ENCODE measurements at places on chromosomes 16 and 17. TPM values are rescaled to one million over a fixed set of nuclear protein-coding genes. Genes with fewer than 3 reads are reported as not detected.

GRCh38 chr16:55035956-55036355 is 105.3 kb downstream of the IRX5 start:
- no peak overlapping the region for H3K4me3 ChIP-seq
- DNase-seq: no peak
- no peaks in the 10 kb centered on the region for H3K4me1 ChIP-seq
- no peaks in the 10 kb centered on the region for H3K27me3 ChIP-seq
- H3K36me3 ChIP-seq: no peaks in the 10 kb centered on the region

Gene UNC45B
- total RNA-seq: 0.73 TPM

DNA sequence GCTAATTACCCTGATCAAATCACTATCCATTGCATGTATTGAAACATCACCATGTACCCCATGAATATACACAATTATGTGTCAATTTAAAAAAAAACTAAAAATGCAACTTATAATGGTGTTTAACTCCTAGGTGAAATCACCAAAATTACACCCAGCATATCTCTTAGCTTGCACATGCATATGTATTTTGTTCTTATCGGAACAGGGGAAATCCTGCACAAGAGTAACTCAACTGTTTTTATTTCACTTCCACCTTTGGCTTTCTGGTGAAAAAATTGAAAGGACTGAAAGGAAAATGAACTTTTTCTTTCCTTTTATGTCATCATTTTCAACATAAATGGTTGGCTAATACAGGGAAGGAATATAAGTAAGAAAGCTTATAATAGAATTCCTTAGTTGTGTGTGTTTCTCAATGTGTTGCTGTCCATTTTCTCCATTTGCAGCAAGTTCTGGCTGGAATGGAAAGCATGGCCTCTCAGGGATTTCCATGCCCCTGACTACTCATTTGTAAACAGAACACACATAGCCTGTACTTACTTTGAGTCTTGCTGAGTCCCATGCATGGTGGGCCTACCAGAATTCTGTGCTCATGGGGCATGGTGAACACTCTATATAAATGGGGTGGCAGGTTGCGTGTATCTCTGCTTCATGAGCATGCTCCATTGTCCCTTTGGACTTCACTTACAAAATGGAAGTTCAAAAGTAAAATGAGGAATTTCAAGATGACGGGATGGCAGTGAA is 462.0 kb downstream of the HS3ST3B1 start:
- H3K27ac ChIP-seq: no peak overlapping the region
- H3K36me3 ChIP-seq: no peaks in the 10 kb centered on the region
- H3K27me3 ChIP-seq: no peaks in the 10 kb centered on the region
- no peak overlapping the region for H3K4me3 ChIP-seq
- DNase-seq: no peak
- H3K4me1 ChIP-seq: no peaks in the 10 kb centered on the region

DNA sequence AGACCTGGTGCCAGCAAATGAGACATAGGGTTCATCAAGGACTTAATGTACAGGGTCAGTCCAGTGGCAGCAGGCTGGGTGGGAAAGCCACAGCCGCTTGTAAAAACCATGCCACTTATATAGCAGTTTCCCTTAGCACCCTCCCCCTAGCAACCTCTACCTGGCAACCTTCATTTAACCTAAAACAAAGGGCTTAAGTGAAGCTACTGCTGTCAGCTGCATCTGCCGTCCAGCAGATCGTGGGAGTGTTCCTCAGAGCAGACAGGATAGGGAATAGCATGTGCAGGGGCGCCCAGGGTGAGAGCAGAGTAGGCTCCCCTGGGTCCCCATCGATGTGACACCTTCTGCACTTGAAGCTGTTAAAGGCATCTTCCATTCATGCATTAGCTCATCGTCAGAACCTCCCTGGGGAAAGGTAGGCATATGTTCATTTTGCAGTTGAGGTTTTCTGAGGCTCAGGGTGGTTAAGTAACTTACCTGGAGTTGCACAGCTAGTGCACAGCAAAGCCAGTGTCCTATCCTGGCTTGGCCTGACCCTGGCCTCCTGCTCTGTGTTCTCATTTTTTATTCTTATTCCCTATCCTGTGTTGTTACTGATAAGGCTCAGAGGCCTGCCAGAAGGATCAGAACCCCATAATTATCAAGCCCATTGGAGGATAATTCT is 112.5 kb downstream of the SOCS1 start:
- no peak overlapping the region for H3K4me3 ChIP-seq
- H3K27ac ChIP-seq: no peak overlapping the region
- H3K4me1 ChIP-seq: peaks cover 24% of the 10 kb centered on the region
- DNase-seq: no peak
- H3K27me3 ChIP-seq: no peaks in the 10 kb centered on the region
- no peaks in the 10 kb centered on the region for H3K36me3 ChIP-seq

DNA sequence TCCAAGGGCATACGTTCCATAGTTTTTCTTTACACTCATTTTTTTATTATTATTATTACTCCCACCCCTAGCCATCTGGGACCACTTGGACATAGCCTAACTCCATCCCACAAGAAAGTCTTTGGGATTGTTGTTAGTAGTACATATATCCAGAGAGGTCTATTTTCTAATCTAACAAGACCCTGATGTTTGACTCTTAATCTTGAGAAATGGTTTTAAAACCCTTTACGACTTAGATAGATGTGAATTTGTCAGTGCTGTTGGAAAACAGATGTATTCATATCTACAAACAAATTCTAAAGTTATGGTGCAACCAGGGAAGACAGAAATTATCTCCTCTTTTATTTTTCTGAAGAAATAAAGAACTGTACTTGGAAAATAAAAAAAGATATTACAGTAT is 197.8 kb downstream of the CDH11 start:
- no peak overlapping the region for H3K27ac ChIP-seq
- no peaks in the 10 kb centered on the region for H3K4me1 ChIP-seq
- H3K36me3 ChIP-seq: no peaks in the 10 kb centered on the region
- no peak overlapping the region for H3K4me3 ChIP-seq
- DNase-seq: no peak

Gene CYBC1
- 249 TPM for total RNA-seq

DNA sequence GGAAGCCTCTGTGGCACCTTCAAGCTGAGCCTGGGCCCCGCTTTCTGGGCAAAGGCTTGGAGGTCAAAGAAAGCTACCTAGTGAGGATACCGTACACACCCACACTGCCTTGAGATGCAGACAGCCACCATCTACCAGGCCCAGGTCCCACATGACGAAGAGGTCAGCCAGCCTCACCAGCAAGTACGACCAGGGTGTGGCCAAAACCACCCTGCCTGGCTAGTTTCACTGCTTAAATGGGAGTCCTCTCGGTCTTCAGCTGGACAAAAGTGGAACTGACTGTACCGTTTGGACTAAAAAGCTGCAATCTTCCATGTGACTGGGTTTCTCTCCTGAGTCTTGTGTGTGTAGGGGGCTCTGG is 21.6 kb downstream of the VASN start:
- DNase-seq: no peak
- no peaks in the 10 kb centered on the region for H3K27me3 ChIP-seq
- H3K27ac ChIP-seq: no peak overlapping the region
- H3K4me1 ChIP-seq: no peaks in the 10 kb centered on the region
- H3K4me3 ChIP-seq: no peak overlapping the region

DNA sequence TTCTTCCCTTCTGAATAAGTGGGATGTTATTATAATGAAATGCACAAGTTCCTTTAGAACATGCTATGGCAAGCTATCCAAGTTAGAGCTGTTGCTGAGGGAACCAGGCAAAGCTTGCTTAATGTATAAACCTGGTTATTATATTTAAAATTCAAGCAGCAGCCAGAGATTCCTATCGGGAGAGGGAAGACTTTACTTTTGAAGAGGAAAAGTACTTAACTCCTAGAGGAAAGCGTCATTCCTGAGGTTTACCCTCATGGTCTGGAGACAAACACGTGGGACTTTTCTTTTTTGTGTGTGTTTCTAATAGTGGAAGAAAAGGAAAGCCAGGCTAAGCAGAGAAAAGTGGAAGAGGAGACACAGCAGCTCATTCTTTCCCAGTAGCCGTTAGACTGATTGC is 39.9 kb upstream of the MYH10 start:
- no peak overlapping the region for H3K27ac ChIP-seq
- H3K4me3 ChIP-seq: no peak overlapping the region
- no peaks in the 10 kb centered on the region for H3K36me3 ChIP-seq
- no peaks in the 10 kb centered on the region for H3K4me1 ChIP-seq
- peaks cover 3% of the 10 kb centered on the region for H3K27me3 ChIP-seq

Gene LGALS3BP
- 44.8 TPM for total RNA-seq

- peak overlapping the region; percentile 73 for H3K27ac ChIP-seq
- peaks cover 74% of the 10 kb centered on the region for H3K4me1 ChIP-seq
- no peak for DNase-seq
Observed at GRCh38 chr17:77456951-77457548, 316.3 kb downstream of the SEC14L1 start.

- no peaks in the 10 kb centered on the region for H3K4me1 ChIP-seq
- no peak overlapping the region for H3K4me3 ChIP-seq
Observed at GRCh38 chr16:49292413-49292812, 10.8 kb upstream of the CBLN1 start.

Gene FOXN1
- total RNA-seq: not detected

- H3K27ac ChIP-seq: no peak overlapping the region
- H3K27me3 ChIP-seq: no peaks in the 10 kb centered on the region
- H3K4me3 ChIP-seq: no peak overlapping the region
- no peaks in the 10 kb centered on the region for H3K4me1 ChIP-seq
Observed at GRCh38 chr17:59607061-59607460, 12.6 kb upstream of the CLTC start.

DNA sequence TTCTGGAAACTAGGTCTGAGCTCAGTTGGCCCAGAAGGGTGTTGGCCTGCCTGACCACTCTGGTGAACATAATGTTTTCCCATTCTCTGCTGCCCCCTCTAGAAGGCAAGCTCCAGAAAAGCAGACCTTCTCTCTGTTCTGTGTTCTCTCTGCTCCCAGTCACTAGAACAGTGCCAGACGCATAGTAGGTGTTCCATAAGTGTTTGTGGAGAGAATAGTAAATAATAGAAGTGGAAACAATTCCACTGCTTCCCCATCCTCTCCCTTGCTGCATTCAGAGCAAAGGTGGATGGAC is 32.2 kb upstream of the ETV4 start:
- no peaks in the 10 kb centered on the region for H3K36me3 ChIP-seq
- H3K4me3 ChIP-seq: no peak overlapping the region
- no peak for DNase-seq

Gene ITGB4
- 0.67 TPM for total RNA-seq

- H3K36me3 ChIP-seq: peaks cover 4% of the 10 kb centered on the region
- no peak overlapping the region for H3K27ac ChIP-seq
- H3K4me1 ChIP-seq: no peaks in the 10 kb centered on the region
- no peak overlapping the region for H3K4me3 ChIP-seq
- DNase-seq: no peak
Observed at GRCh38 chr16:30004424-30004776, 6.4 kb downstream of the DOC2A start.

DNA sequence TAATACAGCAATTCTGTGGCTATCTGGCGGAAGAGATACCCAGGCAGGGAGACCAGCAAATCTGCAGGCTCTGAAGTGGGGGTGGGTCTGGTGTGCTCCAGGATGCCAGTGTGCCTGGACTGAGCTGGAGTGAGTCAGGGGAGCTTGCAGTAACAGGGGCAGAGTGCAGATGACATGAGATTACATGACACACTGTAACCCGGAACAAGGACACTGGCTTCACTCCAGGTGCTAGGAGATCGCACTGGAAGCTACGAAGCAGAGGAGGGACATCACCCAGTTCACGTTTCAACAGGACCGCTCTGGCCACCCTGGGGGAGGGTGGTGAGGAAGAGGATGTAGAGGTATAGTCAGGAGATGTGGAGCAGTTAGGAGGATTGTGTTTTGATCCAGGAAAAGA is 475.6 kb downstream of the CDH13 start:
- no peaks in the 10 kb centered on the region for H3K4me1 ChIP-seq
- no peak overlapping the region for H3K4me3 ChIP-seq
- no peaks in the 10 kb centered on the region for H3K36me3 ChIP-seq
- no peaks in the 10 kb centered on the region for H3K27me3 ChIP-seq

DNA sequence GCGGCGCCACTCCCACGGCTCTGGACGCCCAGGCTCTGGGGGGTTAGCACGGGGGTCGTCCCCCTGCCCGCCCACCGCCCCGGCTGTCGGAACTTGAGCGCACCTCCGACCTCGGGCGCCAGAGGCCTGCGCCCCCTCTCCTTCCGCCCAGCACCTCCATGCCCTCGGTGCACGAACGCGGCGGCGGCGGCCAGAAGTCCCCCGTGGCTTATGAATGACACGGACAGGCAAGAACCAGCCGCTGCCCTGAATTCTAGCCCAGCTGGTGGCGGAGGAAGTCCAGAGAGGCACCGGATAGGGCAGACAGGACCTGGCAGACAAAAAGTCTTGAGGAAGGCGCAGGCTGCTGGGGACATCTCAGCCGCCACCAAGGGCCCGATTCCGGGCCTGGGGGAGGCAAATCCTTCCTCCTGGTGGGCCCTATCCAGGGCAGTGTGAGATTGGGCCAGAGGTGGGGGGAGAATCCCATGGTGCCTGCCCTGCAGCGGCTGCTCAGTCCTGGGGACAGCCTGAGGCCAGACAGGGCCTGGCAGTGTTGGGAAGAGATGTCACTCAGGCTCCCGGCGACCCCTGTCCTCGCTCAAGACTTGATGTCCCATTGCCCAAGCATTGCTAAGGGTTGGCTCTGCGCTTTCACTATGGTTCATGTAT is 897 bp upstream of the CYGB start:
- H3K36me3 ChIP-seq: no peaks in the 10 kb centered on the region
- H3K27me3 ChIP-seq: peaks cover 9% of the 10 kb centered on the region
- H3K27ac ChIP-seq: no peak overlapping the region
- no peak overlapping the region for H3K4me3 ChIP-seq

DNA sequence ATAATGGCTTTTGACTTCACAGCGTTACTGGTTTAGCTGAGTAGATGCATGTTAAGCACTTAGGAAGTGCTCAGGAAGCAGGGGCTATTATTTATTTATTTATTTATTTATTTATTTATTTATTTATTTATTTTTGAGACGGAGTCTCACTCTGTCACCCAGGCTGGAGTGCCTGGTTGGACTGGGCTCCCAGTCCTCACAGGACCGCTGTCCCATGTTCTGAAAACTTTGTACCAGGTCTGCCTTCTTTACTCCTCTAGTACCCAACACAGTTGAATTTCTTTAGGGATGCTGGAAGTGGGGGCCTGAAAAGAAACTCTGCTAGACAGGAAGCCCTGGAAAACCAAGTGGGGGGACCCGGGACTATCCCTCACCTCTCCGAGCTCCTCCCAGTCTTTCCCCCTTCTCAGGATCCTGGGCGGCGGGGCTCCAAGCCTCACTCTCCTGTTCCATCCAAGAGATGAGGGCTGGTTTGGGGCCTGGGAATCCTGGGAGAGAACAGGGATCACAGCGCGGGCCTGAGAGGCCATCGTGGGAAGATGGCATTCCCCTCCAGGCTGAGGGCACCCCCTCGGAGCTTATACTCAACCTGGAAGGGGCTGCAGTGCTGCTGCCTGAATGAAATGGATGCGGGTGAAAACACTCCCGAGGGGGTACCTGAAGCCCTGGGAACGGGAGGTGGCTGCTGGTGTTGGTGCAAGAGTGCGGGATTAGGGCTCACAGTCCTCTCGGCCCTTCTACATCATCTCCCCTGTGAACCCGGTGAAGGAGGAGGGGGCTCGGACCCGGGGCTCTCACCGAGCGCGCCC is 674 bp downstream of the ZNF688 start:
- DNase-seq: no peak
- peak overlapping the region; percentile 90 for H3K27ac ChIP-seq
- H3K4me1 ChIP-seq: peaks cover 57% of the 10 kb centered on the region
